ENCODE measurements at places on chromosomes 5 and 9. TPM values are rescaled to one million over a fixed set of nuclear protein-coding genes. Genes with fewer than 3 reads are reported as not detected.

The EGFLAM gene
- 3.1 TPM for total RNA-seq

The DIPK1B gene
- 9.6 TPM for total RNA-seq

The GGTA1 gene
- 7.2 TPM for total RNA-seq

The GFRA3 gene
- 3.9 TPM for total RNA-seq

The AP3S1 gene
- total RNA-seq, result 128 TPM

The INPP5E gene
- 5.6 TPM for total RNA-seq

The LCN1 gene
- total RNA-seq, result not detected

The FAT2 gene
- not detected for total RNA-seq

The SPEF2 gene
- 3.6 TPM for total RNA-seq

The CDH9 gene
- not detected for total RNA-seq

The CCDC192 gene
- not detected for total RNA-seq

The PCDHGA4 gene
- 5.6 TPM for total RNA-seq
